Stimulated activated CD4-positive, alpha-beta T cell treated with anti-CD3 and anti-CD28 coated beads, Interleukin-1b, Interleukin-23, amount 100 ng/mL, for 24 hours (primary cell): ENCODE measurements at places on chromosomes 5 and 9.

DNA sequence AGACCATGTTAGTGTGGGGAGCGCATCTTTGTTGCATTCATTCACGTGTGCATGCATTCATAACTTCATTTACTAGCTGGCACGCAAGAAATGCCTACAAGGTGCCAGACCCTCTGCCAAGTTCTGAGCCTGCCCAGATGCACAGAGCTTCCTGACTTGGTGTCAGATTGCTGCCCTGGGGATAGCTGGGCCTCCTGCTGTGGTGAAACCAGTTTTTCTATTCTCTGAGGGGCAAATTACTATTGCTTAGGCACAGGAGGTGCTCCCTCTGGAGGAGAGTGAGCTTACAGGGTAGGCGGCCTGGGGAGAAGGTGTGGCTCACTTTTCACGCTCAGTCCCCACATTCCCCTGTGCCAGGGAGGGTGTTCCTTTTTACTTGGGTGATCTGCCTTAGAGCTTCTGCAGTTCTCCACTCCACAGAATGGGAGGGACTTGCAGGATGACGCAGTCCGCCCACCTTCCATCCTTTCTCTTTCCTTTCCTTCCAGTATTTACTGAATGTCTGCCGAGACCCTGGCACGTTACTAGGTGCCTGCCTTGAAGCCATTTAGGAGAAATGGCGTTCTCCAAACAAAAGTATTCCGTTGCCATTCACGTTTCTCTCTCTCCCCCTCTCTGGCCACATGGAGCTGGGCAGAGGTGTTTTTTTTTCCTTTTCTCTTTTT, 27.9 kb upstream of the CTNNA1 start:
- no peak for DNase-seq

DNA sequence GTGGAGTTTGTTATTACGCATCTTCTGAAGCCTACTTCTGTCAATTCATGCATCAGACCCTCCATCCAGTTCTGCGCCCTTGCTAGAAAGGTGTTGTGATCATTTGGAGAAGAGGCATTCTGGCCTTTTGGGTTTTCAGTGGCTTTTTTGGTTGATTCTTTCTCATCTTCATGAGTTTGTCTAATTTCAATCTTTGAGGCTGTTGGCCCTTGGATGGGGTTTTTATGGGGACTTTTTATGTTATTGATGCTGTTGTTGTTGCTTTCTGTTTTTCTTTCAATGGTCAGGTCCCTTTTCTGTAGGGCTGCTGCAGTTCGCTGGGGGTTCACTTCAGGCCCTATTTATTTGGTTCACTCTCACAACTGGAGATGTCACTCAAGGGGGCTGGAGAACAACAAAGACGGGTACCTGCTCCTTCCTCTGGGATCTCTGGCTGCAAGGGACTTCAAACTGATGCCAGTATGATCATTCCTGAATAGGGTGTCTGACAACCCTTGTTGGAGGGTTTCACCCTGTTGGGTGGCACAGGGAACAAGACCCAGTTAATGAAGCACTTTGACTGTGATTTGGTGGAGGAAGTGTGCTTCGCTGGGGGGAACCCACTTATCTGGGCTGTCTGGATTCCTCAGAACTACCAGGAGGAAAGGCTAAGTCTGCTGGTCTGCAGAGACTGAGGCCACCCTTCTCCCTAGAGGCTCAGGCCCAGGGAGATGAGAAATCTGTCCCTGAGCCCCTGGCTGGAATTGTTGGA, 226.7 kb upstream of the PTGER4 start:
- DNase-seq: no peak

GRCh38 chr5:127867022-127867783, 164.0 kb downstream of the CCDC192 start:
- DNase-seq: no peak

DNA sequence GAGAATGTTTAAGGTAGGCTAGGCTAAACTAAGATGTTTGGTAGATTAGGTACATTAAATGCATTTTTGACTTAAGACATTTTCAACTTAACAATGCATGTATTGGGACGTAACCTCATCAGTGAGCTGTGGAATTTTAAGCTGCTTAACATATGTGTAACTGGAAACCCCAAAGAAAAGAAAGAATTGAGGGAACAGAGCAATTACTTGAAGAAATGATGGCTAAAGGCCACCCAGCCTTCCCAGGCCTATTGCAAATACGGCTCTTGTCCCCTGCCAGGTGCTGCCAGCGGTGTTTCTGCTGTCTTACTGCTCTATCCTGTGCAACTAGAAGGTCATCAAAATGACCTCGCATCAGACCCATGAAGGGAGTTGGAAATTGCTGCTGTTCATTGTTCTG, 52.0 kb downstream of the RICTOR start:
- DNase-seq: no peak

GRCh38 chr5:13749766-13750165, 194.7 kb downstream of the DNAH5 start:
- DNase-seq: no peak
